ENCODE measurements at places on chromosomes 6 and 20. TPM values are rescaled to one million over a fixed set of nuclear protein-coding genes. Genes with fewer than 3 reads are reported as not detected.
A peak's percentile ranks its signal among the peaks of the same experiment; 100 is the strongest.

Gene PLCB1
- 13.7 TPM for total RNA-seq

Gene TRAPPC3L
- total RNA-seq: not detected

Gene AGPAT4
- 37.6 TPM for total RNA-seq

Gene SMPDL3A
- total RNA-seq: 3.6 TPM

Gene HLA-DQB2
- not detected for total RNA-seq

Gene NKAPL
- total RNA-seq: not detected

Gene FRS3
- total RNA-seq: 7.1 TPM

- H3K27me3 ChIP-seq: no peaks in the 10 kb centered on the region
- no peak overlapping the region for H3K27ac ChIP-seq
- peaks cover 5% of the 10 kb centered on the region for H3K36me3 ChIP-seq
- H3K4me3 ChIP-seq: no peak overlapping the region
These were observed 8.7 kb downstream of the CHD6 start for GRCh38 chr20:41609474-41609873.

DNA sequence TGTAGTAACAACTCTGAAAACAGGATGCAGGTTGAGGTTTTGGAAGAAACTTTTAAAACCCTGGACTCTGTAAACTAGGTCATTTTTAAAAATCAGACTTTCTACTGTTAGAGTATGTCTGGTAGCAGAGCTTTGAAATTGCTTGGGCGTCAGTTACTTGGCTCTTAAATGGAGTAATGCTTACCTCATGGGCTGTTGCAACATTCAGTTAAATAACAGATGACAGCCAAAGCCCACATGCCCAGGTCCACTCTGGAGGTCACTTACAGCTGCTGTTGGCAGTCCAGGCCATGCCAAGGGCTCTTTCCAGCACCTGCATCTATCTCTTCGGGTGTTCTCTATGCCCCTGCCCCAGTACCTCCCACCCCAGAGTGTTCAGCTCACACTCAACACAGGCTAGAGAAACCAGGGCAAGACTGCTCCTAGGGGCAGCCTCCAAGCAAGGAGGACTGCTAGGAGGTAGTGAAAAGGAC, 96.4 kb downstream of the BANF2 start:
- H3K4me3 ChIP-seq: no peak overlapping the region
- no peaks in the 10 kb centered on the region for H3K36me3 ChIP-seq
- H3K27me3 ChIP-seq: peaks cover 2% of the 10 kb centered on the region
- H3K27ac ChIP-seq: no peak overlapping the region

GRCh38 chr6:14211562-14211942, 94.0 kb downstream of the CD83 start:
- peaks cover 13% of the 10 kb centered on the region for H3K27me3 ChIP-seq
- H3K4me3 ChIP-seq: peak overlapping the region; percentile 87
- no peak for DNase-seq
- H3K36me3 ChIP-seq: no peaks in the 10 kb centered on the region

DNA sequence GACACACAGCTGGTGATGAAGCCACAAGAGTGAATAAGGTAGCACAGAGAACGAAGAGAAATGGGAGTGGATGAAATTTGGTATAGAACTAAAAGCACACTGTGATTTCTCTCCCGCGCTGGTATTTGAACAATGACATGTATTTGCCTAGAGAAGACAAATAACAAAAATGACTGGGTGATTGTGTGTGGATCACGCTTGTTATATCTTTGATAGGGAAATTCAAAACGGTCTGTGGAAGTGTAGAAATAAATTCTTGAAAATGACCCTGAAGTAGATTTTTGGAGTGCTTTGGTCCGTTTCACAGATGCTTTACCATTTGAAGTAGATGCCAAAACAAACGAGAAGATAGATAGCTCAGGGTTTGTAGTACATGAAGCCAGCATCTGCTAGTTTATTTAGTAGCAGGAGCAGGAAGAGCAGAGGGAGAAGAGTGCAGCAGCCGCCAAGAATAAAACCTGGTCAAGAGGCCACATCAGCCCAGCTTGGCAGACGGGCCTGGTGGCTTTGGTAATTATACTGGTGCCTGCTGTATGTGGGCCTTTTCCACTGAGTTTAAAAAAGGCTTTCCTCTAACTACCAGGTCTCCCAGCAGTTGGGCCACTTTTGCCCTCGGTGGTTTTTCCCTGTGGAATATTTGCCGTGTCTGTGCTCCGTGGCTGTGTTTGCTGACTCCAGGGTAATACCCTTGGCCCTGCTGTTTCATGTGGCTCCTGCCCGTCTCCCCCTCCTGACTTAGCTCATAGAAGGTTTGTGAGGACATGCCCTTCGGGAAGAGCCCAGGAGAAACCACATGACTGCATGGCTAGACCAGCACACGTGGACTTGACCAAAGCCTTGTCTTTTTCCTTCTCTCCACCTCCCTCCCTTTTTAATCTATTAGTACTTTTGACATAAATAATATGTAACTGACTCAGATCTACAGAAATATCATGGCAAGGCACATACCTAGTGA, 294.0 kb downstream of the SOX4 start:
- H3K36me3 ChIP-seq: peaks cover 10% of the 10 kb centered on the region
- no peak overlapping the region for H3K27ac ChIP-seq

- H3K27ac ChIP-seq: no peak overlapping the region
- no peaks in the 10 kb centered on the region for H3K4me1 ChIP-seq
- H3K27me3 ChIP-seq: no peaks in the 10 kb centered on the region
- DNase-seq: no peak
- no peak overlapping the region for H3K4me3 ChIP-seq
These were observed 40.6 kb upstream of the SAMD5 start for GRCh38 chr6:147467886-147468285.

DNA sequence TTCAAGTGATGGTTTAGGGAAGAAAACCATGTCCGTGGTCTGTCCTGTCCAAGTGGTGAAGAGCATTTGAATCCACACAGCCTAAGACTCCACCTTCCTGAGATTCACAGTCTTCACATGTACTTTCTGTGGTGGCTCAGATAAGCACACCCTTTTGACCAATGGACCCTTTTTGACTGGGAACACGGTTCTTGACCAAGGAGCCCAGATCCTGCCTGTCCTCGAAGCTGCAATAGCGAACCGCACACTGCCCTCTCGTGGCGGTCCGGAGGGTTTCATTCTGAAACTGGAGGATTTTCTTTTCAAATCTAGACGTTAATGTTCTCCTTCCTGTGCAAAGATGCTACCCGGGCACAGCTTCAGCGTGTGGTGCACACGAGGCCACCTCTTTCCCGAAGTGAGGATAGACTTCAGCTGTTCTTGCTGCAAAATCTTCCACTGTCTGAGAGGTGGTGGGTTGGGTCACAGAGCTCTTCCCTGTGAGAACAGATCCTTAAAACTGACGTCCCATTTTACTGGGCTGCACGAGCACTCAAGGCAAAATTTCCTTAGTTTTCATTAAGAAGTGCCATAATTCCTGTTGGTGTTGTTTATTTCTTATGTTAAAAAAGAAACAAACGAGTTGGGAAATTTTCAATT, 90.5 kb downstream of the SYNJ2 start:
- H3K27me3 ChIP-seq: no peaks in the 10 kb centered on the region
- H3K4me1 ChIP-seq: peaks cover 36% of the 10 kb centered on the region
- H3K36me3 ChIP-seq: no peaks in the 10 kb centered on the region

DNA sequence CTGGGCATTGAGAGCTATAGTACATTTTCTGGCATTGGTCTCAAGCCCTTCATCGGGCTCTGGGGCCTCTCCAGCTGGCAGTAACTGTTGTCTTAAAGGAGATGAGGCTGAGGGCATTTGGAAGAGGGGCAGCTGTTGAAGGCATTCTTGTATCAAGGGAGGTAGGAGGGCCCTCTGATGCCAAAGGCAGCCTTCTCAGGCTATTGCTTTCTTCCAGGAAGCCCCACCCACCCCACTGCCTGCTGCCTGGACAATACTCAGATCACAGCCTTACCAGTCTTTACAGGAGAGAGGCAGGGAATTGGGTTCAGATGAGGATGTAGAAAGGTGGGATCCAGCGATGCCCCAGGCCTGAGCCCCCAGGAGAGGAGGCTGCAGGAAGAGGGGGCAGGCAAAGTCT, 46.0 kb downstream of the CPXM1 start:
- DNase-seq: no peak
- peaks cover 5% of the 10 kb centered on the region for H3K36me3 ChIP-seq
- no peak overlapping the region for H3K27ac ChIP-seq
- H3K4me1 ChIP-seq: peaks cover 20% of the 10 kb centered on the region

DNA sequence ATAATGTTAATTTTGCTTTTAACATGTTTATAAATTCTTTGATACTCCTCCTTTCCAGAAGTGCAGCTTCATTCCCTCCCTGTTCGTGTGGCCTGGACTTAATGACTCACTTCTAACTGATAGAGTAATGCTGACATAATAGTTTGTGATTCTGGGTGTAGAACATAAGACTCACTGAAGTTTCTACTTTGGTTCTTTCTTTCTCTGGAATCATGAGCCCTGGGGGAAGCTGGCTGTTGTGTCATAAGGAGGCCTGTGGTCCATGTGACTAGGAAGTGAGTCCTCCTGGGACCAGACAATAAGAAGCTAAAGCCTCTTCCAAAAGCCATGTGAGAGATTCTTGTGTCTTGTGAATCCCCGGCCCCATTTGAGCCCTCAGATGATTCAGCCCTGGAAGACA, 30.5 kb upstream of the HLA-G start:
- DNase-seq: no peak
- H3K27ac ChIP-seq: no peak overlapping the region
- no peaks in the 10 kb centered on the region for H3K4me1 ChIP-seq
- no peaks in the 10 kb centered on the region for H3K36me3 ChIP-seq
- H3K27me3 ChIP-seq: peaks cover 66% of the 10 kb centered on the region

DNA sequence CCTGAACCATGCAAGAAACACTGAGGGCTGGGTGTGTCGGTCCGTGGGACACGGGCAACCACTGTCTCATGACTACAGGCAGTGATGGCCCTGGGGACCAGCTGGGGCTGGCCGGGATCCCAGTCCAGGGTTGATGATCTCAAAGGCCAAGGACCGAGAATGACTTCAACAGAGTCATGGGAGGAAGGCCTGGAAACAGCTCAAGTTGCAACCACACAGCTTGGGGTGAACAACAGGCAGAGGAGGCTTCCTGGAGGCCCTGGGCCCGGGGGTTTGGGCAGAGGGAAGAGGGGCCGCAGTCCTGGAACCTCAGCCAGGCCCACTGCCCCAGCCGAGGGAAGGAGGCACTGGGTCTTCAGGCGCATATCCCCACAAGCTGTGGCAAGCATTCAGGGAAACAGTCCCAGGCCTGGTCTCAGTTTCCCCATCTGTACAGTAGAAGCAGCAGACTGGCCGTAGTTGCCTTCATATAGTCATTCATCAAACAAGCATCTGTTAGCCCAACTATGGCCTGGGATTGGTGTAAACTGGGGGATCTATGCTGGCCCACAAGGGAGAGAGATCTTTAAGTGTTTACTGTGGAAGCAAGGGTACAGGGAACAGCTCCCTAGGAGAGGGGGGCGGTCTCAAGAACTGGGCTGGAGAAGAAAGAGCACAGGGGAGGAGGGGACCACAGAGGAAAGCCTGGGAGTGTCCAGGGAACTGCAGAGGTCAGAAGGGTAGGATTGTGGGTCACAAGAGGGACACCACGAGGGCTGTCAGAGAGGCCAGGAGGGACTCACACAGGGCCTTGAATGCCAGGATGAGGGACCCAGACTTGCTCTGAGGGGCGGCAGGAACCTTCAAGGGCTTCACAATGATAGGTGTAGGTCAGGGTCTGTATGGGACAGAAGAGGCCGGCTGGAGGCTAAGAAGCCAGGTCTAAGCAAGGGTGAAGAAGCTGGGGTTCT, 2.1 kb downstream of the MYL9 start:
- H3K4me1 ChIP-seq: peaks cover 10% of the 10 kb centered on the region
- no peak overlapping the region for H3K4me3 ChIP-seq
- no peaks in the 10 kb centered on the region for H3K36me3 ChIP-seq
- H3K27me3 ChIP-seq: no peaks in the 10 kb centered on the region

- no peaks in the 10 kb centered on the region for H3K27me3 ChIP-seq
- H3K4me3 ChIP-seq: no peak overlapping the region
- no peak for DNase-seq
- peaks cover 32% of the 10 kb centered on the region for H3K36me3 ChIP-seq
- no peaks in the 10 kb centered on the region for H3K4me1 ChIP-seq
- no peak overlapping the region for H3K27ac ChIP-seq
These were observed 6.0 kb downstream of the SUMO4 start for GRCh38 chr6:149405823-149406765.

DNA sequence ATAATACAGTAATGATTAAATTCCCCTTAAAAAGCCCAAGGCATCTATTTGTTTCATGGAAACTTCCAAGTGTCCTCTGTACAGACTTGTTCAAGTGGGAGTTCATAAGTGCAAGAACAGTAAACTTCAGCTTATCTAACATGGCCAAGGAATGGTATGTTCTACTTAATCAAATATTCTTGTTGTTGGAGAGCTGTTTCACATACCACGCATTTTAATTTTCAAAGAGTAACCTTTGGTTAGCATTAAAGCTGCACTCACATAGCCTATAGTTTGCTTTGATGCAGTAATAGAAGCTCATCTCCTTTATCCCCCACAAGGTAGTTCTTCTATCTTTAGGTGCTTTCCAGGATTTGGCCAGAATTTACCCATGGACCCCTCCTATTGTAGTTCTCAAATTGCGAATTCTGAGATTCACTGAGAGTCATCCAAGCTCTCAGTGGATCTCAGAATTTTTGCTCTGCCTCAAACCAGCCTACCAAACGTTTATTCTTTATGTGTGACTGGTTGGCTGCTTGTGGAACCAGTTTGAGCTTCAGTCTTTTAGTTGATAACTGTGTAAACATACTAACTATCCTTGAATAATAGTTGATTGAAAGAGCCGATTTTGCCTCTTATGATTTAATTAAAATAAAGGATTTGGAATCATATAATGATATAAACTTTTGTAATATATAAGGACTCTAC, 668.0 kb upstream of the FLRT3 start:
- DNase-seq: no peak
- H3K4me3 ChIP-seq: no peak overlapping the region
- no peak overlapping the region for H3K27ac ChIP-seq

GRCh38 chr6:117706504-117706903, 31.2 kb downstream of the NUS1 start:
- no peak overlapping the region for H3K27ac ChIP-seq
- H3K36me3 ChIP-seq: peaks cover 12% of the 10 kb centered on the region
- no peak for DNase-seq
- H3K4me1 ChIP-seq: no peaks in the 10 kb centered on the region
- no peaks in the 10 kb centered on the region for H3K27me3 ChIP-seq

DNA sequence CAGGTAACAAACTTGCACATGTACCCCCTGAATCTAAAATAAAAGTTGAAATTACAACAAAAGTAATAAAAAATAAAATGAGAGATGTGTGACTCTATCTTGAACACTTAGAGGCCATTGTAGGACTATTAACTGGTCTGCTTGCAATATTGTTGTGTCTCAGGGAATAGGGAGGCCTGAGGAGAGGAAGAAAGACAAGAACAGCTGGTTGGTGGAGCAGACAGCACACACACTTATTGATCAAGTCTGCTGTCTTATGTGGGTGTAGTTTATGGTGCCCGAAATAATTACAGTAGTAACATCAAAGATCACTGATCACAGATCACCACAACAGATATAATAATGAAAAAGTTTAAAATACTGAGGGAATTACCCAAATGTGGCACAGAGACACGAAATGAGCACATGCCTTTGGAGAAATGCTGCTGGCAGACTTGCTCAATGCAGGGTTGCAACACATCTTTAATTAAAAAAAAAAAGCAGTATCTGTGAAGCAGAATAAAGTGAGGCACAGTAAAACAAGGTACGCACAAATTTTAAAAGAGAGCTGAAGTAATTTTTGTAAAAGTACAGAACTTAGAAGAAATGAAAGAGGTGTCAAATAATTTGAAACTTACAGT, 110.1 kb upstream of the HDAC2 start:
- no peak overlapping the region for H3K27ac ChIP-seq
- no peaks in the 10 kb centered on the region for H3K36me3 ChIP-seq
- H3K4me3 ChIP-seq: no peak overlapping the region
- no peak for DNase-seq
- H3K4me1 ChIP-seq: no peaks in the 10 kb centered on the region
